ENCODE measurements at places on chromosomes 6 and 20.

GRCh38 chr6:163776906-163777686, 362.6 kb downstream of the QKI start:
- DNase-seq, result no peak

- DNase-seq, result no peak
These were observed 60.8 kb downstream of the TGM2 start for GRCh38 chr20:38104285-38104684.

DNA sequence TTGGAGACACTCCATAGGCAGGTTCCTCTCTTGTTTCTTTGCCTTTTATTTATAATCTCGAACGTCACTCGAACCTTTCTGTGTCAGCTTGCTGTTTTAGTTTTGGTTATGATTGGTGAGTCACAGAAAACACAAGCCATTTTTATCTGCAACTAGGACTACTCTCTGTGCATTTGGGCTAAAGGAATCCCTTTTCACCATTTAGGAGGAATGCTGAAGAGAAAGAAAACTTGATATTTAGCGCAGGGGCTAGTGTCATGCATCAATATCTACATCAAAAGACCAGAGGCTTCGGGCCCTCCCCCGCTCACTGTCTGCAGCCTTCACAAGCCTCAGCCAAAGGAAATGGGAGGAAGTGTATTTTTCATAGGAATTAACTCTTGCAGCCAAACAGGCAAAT, 507.8 kb upstream of the CITED2 start:
- DNase-seq, result no peak

DNA sequence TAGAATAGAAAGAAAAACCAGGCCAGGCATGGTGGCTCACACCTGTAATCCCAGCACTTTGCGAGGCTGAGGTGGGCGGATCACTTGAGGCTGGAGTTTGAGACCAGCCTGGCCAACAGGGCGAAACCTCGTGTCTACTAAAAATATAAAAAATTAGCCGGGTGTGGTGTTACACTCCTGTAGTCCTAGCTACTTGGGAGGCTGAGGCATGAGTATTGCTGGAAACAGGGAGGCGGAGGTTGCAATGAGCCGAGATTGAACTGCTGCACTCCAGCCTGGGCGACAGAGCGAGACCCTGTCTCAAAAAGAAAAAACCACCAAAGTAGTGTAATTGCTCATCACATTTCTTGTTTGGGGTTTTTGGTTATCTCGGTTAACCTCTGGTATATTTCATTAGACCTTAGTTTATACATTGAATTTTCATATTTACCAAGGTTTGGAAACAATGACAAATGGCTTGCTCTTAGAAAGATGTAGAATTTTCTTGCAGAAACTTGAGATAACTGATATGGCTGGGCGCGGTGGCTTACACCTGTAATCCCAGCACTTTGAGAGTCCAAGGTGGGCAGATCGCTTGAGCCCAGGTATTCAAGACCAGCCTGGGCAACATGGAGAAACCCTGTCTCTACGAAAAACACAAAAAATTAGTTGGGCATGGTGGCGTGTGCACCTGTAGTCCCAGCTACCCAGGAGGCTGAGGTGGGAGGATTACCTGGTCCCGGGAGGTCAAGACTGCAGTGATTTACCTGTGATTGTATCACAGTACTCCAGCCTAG, 14.2 kb downstream of the ITCH start:
- DNase-seq, result no peak

DNA sequence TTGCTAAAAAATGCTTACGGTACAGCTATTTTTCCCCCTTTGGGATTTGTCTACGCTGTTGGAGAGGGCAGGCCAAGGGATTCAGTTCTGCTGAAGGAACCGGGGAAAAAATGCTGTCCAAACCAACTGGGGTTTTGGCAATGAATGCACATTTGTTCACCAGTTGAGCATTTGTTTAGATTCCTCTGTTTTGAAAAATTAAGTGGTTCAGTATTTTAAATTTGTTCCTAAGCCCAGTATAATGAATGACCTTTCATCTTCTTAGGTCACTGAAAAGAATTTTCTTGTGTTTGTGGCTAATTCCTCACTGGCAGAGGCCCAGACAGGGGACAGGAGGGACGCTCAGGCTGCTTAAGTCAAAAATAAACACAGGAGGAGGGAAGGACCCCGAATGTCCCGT, 10.8 kb upstream of the EYA2 start:
- DNase-seq, result no peak

GRCh38 chr6:33993653-33994471, 152.0 kb downstream of the GRM4 start:
- DNase-seq, result no peak

GRCh38 chr6:11065436-11066202, 21.5 kb upstream of the ELOVL2 start:
- no peak for DNase-seq

GRCh38 chr20:12715371-12715770, 293.4 kb upstream of the SPTLC3 start:
- no peak for DNase-seq

Measured in astrocyte of the cerebellum (primary cell).